Cardiac septum (tissue), 1 donor: ENCODE measurements at places on chromosomes 3 and 15.
A peak's percentile ranks its signal among the peaks of the same experiment; 100 is the strongest.

- no peak for DNase-seq
Measured at GRCh38 chr15:93378558-93378957, 289.5 kb upstream of the RGMA start.

DNA sequence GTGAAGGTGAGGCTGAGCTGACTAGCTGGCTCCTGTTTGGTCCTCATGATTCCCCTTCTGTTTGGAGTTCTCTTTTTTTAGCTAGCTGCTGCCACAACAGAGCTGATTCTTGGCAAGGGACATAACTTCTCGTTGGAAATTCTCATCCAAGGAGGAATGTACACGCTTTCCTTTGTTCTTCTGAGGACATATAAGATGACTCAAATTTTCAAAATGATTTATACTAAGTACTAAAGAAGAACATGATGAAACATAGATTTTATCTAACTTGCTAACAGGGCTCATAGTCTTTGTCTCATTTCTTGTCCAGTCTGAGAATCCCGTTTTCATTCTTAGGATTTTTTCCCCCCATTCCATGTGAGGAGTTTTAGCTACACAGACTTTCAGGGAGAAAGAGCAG lies 2.9 kb upstream of the TFG start:
- no peak for DNase-seq

DNA sequence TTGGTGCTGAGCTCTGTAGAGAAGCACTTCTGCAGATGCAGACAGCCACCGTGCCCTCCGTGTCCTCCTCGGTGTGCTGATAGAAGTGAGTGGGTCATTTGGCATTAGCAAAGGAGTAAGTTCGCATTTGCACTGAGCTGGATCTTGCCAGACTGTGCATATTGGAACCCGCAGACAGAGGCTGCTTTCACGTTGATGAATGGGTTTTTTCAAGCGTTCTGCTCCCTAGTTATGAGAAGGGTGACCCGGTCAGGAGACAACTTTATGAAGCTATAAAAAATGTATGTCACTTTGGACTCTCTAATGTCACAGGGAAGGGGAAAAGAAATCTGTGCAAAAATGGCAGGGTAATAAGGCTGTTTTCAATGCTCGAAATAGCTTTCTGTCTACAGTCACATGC lies 739.4 kb downstream of the MCTP2 start:
- DNase-seq, result no peak

GRCh38 chr3:151096716-151097115 lies 11.3 kb downstream of the MED12L start:
- DNase-seq, result no peak

DNA sequence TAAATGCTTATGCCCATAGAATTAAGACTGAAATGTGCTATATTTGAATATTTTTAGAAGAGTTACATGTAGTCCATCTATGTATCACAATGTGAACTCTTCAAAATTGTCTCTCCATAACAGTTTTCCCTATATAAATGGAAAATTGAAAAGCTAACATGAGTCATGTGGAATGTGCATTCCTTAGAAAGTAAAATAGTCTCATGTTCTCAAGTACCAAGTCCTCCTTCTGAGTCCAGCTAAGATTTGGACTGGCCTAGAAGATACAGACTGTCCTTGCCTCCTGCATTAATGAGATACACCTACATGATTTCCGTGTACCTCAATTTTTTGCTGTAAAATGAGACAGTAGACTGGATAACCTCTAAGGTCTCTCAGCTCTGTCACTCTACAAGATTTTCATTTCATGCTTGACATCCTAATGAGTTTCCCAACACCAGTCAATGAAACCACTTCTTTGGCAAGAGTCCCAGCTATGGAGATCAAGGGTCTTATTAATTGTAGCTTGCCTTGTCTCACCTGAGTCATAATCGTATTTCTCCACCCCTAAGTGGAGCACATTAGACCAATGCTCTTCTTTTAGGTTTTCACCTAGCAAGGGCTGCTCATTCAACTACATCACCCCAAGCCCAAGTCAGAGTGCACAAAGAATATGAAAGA lies 350.6 kb upstream of the IL12A start:
- no peak for DNase-seq

DNA sequence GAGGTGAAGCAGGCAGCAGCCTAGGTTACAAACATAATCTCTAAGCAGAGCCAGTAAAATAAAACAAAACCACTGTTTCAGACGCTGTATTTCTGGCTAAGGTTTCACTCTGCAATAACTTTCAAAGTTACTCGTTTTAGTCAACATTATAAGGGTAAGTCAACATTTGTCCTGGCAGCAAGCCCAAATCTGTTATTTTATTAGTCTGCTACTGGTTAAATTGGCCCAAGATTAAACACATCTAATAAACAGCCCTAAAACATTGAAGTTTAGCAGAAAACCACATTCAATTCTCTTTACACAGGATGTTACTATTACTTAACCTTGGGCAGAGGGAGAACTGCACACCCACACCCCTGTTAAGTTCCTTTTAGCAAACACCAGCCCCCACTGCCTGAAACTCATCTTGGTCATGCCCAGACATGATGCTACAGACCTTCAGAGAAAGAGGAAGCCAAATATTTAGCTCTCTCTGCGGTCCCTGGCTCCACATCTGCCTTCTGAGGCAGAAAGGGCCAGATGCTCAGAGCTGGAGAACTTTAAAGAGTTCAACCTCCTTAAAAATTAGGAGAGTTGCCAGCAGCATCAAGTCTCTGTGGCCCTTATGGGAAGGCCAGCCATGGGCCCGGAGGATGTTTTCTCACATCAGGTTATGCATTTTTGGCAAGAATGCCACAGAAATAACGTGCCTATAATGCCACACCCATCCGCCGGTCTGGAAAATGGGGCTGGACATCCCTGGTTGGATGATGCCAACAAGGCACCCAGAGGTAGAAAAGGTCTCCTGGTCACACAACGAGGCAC lies 17.9 kb downstream of the ARHGEF3 start:
- peak; percentile 81 for DNase-seq

- DNase-seq, result no peak
Measured at GRCh38 chr3:189084620-189085019, 87.2 kb upstream of the TPRG1 start.

DNA sequence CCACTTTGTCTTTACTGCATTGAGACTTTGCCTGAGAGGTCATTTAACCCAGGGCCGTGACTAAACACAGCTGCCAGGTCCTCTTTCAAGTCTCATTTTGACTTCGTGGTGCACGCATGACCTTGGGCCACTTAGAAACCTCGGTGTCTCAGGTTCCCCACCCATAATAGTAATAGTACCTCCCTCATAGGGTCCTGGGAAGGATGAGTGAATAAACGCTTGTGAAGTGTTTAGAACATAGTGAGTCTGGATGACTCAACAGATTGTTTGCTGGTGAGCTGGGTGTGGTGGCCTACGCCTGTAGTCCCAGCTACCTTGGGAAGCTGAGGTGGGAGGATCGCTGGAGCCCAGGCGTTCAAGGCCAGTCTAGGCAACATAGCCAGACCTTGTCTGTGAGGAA lies 56.3 kb downstream of the BDH1 start:
- no peak for DNase-seq

DNA sequence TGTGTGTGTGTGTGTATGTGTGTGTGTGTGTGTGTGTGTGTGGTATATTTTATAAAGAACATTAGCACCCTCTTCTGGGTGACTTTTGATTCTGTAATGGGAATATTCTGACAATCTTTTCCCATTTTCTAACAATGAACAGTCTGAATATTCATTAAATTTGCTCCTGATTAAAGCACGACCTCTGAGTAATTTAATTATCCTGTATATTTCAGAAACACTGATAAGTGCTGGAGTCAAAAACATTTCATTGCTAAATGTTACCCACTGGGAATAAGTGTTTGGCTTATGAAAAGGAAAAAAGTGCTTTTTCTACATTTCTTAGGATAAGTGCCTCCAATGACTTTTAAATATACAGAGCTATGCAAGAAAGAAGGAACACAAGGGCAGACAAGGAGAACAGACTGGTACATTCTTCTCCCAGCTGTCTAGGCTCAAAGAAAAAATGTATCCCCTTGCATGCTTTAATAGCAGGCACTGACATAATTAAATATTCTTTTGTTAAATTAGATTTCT lies 32.3 kb upstream of the SYNPR start:
- DNase-seq, result no peak

GRCh38 chr3:64107190-64107589 lies 83.9 kb upstream of the PSMD6 start:
- no peak for DNase-seq

DNA sequence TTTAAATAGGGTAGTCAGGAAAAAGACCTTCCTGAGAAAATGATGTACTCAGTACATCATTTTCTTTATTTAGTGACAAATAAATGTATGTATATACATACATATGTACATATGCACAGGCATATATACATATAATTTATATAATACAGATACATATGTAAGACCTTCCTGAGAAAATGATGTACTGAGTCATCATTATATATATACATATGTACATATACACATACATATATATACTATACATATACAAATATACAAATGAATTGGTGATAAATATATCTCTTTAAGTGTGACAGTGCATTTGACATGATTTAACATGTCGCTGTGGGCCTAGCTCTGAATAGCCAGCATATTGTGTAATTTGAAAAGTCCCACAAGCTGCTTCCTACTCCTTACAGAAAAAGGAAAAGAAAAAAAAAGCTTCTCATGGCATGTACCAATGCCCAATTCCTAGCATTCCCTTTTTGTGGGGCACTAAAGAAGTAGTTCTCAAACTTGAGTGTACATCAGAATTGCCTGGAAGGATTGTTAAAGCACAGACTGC lies 208.1 kb upstream of the UMPS start:
- no peak for DNase-seq

DNA sequence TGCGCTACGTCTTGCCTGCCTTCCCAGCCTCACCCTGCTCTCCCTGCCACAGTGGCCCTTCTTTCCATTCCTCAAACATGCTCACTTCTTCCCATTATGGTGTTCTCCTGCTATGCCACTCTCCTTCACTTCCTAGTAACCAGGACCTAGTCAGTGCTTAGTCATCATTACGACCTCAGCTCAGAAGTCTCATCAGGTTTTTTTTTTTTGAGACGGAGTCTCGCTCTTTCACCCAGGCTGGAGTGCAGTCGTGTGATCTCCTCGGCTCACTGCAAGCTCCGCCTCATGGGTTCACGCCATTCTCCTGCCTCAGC lies 149.5 kb downstream of the GREM1 start:
- DNase-seq, result no peak

DNA sequence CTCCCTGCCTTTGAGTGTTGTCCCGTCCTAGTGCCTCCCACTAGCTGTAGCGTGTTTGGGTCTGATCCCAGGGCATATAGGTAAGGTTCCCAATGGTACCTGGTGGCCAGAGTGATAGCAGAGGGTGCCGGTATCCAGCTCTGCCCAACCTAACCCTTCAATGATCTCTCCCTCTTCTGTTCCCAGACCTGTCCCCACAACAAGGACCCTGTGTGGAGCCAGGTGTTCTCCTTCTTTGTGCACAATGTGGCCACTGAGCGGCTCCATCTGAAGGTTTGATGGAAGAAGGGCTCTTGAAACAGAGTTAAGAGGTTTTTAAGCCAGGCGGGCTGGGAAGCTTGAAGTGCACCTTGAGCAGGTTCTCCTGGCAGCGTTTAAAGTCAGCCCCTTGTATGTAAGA lies 35.5 kb downstream of the ESYT3 start:
- DNase-seq, result no peak

GRCh38 chr3:111733154-111733553 lies 125.9 kb upstream of the PHLDB2 start:
- no peak for DNase-seq

DNA sequence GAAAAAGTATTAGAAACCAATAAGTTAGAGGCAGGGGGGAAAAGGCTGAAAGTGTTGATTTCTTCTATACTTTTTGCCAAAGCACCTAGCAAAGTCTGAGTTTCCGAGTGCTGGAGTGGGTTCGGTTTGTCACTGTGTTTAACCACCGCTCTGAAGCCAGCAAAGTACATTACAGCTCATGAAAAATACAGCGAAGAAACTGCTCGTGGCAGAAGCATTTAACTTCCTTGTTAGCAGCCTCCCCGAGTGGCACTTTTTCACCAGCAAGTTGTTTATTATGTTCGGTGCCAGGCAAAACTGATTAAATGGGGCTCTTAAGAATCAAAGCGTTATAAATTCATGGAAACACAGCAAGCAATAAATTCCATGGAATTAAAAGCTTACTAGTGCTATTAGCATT lies 313.6 kb downstream of the FOXP1 start:
- DNase-seq, result no peak

- DNase-seq, result no peak
Measured at GRCh38 chr3:19248767-19249166, 100.5 kb downstream of the KCNH8 start.

DNA sequence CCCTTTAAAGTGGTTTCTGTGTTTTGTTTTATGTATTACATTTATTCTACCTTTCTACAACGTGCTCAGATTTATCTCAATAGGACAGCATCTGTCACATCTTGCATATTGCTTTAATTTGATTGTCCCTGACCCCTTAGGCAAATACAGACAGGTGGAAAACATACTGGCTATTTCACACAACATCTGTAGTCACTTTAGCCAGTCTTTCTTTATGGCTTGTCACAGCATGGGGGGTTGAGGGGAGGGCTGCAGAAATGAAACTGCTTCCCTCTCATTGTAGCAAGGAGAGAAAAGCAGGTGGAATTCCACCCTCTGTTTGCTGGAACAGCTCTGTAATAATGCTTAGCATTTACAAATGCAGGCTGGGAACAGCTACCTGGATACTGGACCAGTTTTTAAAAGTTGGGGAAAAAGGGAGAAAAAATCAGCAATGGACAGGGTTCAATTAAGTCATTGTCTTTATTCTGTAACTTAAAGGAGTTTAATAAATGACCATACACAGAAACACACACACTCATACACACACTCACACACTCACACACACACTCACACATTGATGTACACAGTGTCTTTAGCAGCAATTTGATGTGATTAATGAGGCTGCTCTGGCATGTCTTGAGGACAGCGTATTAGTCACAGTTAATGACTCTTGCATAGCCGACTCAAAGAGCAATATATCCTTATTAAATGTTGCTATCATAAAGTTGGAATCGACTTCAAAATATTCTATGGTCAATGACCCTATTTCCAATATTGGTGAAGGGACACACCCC lies 283.7 kb upstream of the GBE1 start:
- DNase-seq, result no peak

DNA sequence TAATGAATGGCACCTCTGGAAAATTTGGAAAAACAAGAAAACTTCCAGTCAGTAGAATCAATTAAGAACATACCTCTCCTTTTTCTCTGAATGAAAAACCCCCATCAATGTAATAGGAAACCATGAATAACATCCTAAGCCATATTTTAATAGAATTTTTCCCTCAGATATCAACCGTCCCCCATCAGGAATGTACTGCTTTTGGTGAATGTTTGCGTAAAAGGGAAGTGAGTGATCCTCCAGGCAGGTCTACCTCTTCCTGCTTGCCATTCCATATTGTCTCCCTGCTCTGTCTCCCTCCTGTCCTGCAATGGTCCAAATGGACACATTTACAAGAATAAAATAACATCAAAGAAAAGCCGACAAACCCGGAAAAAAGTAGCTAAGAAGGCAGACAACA lies 30.8 kb downstream of the LAMP3 start:
- no peak for DNase-seq

DNA sequence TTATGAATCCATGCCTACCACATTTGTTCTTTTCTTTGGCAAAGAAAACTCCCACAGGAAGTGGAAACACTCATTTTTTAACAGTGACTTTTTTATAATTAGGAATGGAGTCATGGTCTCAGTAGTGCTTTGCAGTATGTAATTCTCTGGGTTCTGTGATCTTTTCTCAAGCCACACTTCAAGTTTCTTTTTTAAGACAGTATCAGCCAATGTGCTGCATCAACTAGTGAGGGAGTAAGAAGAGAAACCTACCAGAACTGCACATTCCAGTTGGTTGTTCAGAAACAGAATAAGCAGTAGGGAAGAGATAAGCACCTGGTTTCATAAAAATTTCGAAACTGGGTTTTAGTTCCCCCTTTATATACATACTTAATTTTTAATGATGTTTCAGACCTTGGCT lies 126.3 kb downstream of the FOXB1 start:
- no peak for DNase-seq

GRCh38 chr3:123802007-123802625 lies 82.0 kb downstream of the MYLK start:
- DNase-seq, result no peak
